ENCODE measurements at places on chromosomes 16 and 17. TPM values are rescaled to one million over a fixed set of nuclear protein-coding genes. Genes with fewer than 3 reads are reported as not detected.

DNA sequence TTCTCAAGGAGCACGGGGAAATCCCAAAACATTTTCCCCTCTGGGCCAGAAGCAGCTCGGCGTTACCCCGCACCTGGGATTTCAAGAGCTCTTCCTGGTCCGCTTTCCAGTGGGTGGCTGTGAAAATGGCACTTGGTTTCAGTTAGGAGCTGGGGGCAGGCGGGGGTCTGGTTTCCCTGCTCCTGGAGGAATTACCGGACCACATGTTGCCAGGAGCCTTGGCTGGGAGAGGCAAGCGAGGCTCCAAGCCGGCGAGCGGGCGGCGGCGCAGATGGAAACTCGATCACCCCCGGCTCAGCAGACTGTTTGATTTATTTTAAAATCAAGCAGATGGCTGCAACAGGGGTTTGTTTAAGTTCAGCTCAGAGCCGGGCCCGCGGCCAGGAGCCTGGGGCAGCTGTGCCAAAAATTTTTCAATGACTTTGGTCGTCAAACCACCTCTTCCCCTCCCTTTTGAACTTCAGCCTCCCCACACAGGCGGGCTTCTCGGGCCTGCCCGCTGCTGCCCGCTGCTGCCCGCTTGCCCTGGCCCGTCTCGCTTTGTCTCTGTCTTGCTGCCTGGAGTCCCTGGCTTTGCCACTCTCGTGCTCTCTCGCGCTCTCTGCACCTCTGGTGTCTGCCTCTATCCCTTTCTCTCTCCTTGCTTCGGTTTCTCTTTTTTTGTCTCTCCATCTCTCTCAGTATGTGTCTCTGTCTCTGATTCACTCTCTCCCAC, 108.0 kb upstream of the CIBAR2 start:
- H3K4me3 ChIP-seq = peak overlapping the region; percentile 41
- no peaks in the 10 kb centered on the region for H3K27me3 ChIP-seq
- peaks cover 4% of the 10 kb centered on the region for H3K4me1 ChIP-seq
- no peaks in the 10 kb centered on the region for H3K36me3 ChIP-seq
- DNase-seq = no peak

The ARL2BP gene
- total RNA-seq = 50.5 TPM

DNA sequence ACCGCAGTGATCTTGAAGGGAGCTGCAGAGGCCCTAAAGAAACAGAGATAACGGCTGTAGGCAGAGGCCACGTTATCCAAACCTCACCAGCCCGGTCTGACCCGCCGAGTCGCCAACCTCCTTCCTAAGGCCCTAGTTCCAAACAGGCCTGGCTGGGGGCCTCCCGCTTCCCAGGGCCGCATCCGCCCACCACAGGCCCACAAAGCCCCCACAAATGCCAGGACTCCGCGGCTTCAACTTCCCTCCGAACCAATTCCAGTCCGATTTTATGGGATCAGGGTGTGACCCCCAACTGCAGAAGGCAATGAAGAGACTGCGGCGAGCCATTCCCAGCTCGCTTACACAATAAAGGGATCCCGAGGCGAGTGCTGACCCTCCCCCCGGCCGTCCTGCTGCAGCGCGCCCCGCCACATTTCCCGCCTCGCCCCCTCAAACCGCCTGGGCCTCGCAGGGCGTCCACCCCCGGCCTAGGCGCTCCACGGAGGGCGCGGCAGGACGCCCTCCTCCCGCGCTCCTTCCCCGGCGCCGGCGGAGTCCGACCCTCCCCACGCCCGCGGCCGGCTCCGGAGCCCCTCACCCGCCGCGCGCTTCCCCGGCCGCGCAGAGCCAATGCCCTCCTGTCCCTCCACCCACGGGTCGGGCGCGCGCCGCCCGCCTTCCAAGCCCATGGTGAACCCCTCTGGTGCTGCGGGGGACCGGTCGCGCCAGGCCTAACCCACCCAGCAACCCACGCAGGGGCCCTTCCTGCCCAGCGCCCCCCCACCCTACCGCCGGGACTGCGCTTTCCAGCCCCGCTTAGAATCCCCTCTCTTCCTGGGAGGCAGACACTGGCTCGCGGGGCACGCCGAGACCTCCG, 926 bp downstream of the MYH10 start:
- no peaks in the 10 kb centered on the region for H3K27me3 ChIP-seq
- peak overlapping the region; percentile 81 for H3K4me3 ChIP-seq
- H3K4me1 ChIP-seq = no peaks in the 10 kb centered on the region
- no peak for DNase-seq

DNA sequence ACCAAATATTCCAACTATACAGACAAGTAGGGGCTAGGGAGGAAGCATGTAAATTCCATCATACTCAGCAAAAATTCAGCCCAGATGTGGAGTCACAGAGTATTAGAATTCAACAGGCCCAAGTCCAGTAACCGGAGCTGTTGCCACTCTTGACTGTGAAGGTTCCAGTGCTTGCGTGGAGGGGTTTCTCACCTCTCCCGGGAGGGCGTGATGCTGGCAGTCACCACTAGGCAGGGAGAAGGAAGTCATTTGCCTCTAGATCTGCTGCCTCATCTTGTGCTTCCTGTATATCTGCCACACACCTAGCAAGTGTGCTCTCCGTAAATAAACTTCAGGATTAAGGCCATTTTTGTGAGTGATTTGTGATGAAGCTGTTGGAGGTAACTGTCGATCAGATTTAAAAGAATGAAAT, 1.0 kb upstream of the CKLF start:
- H3K27ac ChIP-seq = peak overlapping the region; percentile 92
- no peak for DNase-seq
- no peaks in the 10 kb centered on the region for H3K4me1 ChIP-seq
- no peak overlapping the region for H3K4me3 ChIP-seq

GRCh38 chr17:17724307-17725010, 43.2 kb downstream of the RAI1 start:
- no peaks in the 10 kb centered on the region for H3K27me3 ChIP-seq
- no peaks in the 10 kb centered on the region for H3K36me3 ChIP-seq
- peak overlapping the region; percentile 62 for H3K4me3 ChIP-seq
- no peak for DNase-seq

DNA sequence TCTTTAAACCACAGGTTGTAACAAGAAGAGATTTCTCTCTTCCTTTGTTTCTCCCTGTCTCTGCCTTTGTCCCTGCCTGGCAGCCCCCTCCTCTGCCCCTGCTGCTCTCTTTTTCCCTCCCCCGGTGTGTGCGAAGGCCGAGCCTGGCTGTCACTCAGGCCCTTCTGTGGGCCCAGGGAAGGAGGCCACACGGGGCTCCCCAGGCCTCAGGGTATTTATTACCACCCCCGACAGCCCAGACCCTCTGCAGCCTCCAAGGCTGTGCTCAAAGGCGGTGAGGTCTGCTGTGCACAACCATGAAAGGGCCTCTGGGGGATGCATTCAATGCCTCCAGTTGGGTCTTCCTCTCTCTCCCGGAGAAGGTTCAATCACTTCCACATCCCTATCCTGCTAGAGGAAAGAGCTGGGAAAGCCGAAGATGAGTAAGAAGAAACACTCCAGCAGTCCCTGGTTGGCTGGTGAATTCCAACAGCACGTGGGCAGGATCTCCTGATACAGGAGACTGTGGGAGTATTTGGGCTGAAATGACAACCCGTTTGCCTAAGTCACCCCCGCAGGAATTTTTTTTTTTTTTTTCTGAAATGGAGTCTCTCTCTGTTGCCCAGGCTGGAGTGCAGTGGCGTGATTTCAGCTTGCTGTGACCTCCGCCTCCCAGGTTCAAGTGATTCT, 34.2 kb downstream of the ZNF423 start:
- no peaks in the 10 kb centered on the region for H3K36me3 ChIP-seq
- no peak overlapping the region for H3K27ac ChIP-seq
- H3K27me3 ChIP-seq = no peaks in the 10 kb centered on the region
- DNase-seq = no peak
- H3K4me3 ChIP-seq = no peak overlapping the region

- no peaks in the 10 kb centered on the region for H3K4me1 ChIP-seq
- H3K36me3 ChIP-seq = no peaks in the 10 kb centered on the region
- DNase-seq = no peak
- no peak overlapping the region for H3K27ac ChIP-seq
- no peaks in the 10 kb centered on the region for H3K27me3 ChIP-seq
These were observed 5.8 kb upstream of the MED13 start for GRCh38 chr17:62070900-62071299.

- H3K27me3 ChIP-seq = no peaks in the 10 kb centered on the region
- no peak overlapping the region for H3K4me3 ChIP-seq
- no peak overlapping the region for H3K27ac ChIP-seq
- H3K4me1 ChIP-seq = no peaks in the 10 kb centered on the region
These were observed 7.4 kb upstream of the P2RX1 start for GRCh38 chr17:3923466-3924190.

The RRAD gene
- total RNA-seq = 11.1 TPM

- no peaks in the 10 kb centered on the region for H3K27me3 ChIP-seq
These were observed 25.2 kb downstream of the ITGAM start for GRCh38 chr16:31284926-31285325.

- H3K27ac ChIP-seq = peak overlapping the region; percentile 25
- H3K27me3 ChIP-seq = no peaks in the 10 kb centered on the region
- H3K36me3 ChIP-seq = peaks cover 5% of the 10 kb centered on the region
- H3K4me1 ChIP-seq = no peaks in the 10 kb centered on the region
These were observed 643 bp downstream of the HIGD1B start for GRCh38 chr17:44848257-44848795.

The ATP2C2 gene
- total RNA-seq = not detected

The PRSS8 gene
- 54.4 TPM for total RNA-seq

The OR4D1 gene
- total RNA-seq = not detected

The SOST gene
- not detected for total RNA-seq
